ENCODE measurements at places on chromosomes 12 and 14.

DNA sequence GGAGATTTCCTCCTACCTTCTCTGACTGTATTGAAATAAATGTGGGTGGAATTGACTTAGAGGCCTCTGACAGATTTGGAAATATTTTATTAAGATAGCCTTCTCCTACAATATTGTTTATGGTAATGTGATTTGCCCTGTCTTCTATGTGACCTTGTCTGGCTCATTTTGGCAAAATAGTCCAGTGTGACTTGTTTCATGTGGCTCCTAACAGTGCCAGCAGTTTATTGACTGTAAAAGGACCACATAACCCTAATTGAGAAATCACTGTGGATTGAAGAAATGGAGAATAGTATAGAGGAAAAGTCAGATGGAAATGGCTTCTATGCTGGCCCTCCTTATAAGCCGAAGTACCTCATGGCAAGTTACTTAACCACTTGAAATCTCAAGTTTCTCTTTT is 170.9 kb upstream of the PTPRQ start:
- no peak for DNase-seq

DNA sequence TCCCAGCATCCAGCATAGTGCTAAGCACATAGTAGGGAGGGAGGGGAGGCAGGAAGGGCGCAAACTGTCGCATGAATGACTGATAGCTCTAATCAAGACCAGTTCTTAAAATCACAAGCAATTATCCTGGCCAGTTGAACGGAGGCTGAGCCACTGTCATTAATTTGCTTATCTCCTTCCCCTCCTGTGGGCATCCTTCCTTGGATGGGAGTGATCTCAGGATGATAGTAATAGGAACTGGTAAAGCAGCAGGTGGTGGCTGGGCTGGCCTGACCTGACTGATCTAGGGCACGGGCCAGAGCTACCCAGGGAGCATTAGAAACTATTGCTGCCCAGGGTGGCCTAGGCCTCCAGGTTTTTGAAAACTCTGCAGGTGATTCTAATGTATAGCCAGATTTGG is 97.0 kb downstream of the BEGAIN start:
- no peak for DNase-seq

GRCh38 chr12:57726884-57727757 is 11.4 kb downstream of the AGAP2 start:
- no peak for DNase-seq

DNA sequence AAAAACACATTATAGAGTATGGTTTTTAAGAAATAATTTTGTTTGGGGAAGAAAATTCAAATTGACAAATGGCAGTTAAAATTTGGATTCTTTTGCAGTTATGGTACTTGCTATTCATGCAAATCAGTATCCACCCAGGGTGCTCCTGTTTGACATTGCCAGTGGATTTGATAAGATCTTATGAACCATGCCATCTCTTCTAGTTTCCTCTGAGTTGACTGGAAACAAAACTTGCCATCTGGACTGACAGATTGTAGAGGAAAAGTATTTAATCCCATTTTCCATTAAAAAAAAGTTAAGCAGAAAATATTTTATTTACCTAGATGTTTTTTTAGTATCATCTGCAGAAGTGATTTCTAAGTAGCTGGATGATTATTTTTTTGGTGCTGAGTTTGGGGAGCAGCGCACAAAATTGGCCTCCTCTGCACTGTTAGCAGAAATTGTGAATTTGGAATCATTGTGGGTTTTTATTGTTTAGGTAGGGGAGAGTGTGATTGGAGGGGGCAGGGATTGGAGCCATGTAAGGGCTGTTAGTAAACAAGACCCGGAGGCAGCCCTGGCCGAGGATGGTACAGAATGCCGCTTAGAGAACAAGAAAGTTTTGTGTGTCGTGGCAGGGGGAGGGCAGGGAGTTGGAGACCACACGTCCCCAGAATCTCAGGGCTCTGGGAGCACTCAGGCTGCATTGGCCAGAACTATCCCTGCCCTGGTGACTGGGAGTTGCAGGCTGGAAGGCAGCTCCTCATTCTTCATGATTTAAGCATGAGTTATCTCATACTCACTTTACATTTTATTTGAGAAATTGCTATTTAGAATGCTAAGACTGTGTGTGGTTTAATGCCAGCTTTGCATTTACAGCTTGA is 56.6 kb downstream of the WDR20 start:
- no peak for DNase-seq

DNA sequence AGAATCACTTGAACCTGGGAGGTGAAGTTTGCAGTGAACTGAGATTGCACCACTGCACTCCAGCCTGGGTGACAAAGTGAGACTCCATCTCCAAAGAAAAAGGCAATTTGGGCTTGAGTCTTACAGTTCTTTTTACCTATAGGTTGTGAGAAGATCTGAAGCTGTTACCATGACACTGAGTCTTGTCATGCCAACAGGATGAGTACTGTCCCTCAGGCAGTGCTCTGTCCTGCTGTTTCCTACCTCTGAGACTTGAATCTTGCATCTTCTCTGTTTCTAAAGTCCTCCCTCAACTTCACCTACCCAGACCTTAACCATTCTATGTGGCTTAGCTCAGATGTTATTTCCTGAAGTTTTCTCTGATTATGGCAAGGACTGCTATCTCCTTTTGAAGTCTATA is 400.8 kb upstream of the PRICKLE1 start:
- no peak for DNase-seq
